ENCODE measurements at places on chromosomes 16 and 17. TPM values are rescaled to one million over a fixed set of nuclear protein-coding genes. Genes with fewer than 3 reads are reported as not detected.

Gene GRAP
- total RNA-seq, result 7.8 TPM

Gene ABAT
- total RNA-seq, result 26.0 TPM

Gene RGS11
- 6.7 TPM for total RNA-seq

Gene TNRC6C
- total RNA-seq, result 27.4 TPM

Gene C1QTNF1
- 45.3 TPM for total RNA-seq

Gene AP2B1
- total RNA-seq, result 162 TPM

Gene HGS
- total RNA-seq, result 137 TPM

Gene TP53TG3D
- total RNA-seq, result 0.63 TPM

DNA sequence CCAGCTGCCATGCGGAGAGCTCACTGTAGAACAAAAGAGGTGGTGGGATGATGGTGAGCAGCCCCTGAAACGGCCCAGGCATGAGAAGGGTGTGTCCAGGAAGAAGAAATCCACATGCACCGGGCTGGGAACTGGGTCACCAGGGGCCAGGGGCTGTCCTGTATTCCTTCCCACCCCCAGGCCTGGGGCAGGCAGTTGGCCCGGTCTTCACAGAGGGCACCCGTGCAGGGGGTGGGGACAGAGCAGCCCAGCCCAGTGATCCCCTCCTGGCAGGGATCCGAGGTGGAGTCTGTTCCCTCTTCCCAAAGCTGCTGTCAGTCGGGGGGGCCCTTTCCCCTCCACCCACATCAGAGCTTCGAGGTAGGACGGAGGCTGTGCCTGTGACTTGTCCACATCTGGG lies 9.2 kb downstream of the HS3ST6 start:
- DNase-seq, result no peak

- no peak for DNase-seq
Measured at GRCh38 chr17:14760212-14760611, 459.3 kb downstream of the HS3ST3B1 start.

GRCh38 chr16:85204242-85205010 lies 92.2 kb upstream of the CIBAR2 start:
- DNase-seq, result no peak

- peak; percentile 20 for DNase-seq
Measured at GRCh38 chr16:11742093-11742535, 543 bp downstream of the TXNDC11 start.

DNA sequence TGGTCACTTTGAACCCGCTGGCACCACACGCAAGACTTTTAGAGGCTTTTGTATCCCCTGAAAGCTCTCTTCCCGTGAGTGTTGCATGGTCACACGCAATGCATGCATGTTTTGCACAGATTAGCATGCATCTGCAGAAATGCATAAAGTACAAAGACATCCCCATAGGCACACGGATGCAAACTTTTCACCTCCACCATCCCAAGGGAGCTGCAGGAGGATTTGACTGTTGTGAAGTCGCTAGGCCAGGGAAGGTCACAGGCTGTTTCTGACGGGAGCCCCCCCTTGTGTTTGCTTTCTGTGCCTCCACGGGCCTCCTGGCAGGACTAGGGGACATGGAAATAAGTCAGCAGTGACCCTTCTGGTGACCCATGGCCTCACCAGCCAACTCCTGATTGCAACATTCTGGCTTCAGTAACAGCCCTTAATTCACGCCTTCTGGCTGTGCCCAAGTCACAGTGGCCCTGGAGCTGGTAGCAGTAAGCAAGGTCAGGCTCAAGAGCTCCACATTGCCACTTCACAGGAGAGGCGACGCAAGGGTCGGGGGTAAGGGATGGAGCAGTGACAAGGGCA lies 45.1 kb downstream of the SOX9 start:
- no peak for DNase-seq

DNA sequence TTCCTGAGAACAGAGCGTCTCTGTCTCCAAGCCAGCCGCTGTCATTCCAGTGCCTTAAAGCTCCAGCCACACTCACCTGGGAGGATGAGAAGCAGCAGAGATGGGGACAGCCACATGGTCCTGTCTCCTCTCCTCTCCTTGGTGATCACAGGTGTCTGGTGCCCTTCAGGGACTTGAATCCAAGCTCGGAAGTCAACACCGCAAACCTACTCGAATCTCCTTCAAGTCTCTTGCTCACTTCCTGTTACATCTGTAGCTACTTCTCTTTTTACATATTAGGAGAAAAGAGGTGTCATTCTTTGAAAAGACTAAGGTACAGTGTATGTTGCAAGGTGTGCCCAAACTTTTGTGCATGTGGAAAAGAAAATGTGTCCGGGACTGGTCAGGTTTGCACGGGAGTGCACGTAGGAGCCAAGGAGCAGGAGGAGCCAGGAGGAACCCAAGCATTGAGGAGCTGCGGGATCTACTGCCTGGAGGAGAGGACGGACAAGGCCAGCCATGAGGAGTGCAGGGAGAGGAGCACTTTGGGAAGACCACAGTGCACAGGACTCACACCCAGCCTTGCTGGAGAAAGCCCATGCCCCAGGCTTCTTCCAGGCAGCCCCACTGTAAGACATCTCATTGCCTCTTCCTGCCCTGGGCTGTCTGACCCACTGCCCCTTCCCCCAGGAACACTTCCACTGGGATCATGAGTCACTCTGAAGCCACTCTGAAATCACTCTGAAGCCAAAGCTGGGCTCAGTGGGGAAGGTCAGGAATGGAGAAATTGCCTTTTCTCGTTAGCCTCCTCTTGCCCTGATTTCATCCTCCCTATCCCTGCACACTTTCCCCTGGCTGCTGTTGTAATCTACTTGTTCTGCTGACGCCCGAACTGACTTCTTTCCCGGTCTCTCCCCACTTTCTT lies at the start of gene CD300LD:
Gene CD300LD, minus strand, starts transcription at position 197 of the 904 bp plus-strand sequence. Its CDS starts 81 bp downstream, at position 116.
- DNase-seq, result no peak

DNA sequence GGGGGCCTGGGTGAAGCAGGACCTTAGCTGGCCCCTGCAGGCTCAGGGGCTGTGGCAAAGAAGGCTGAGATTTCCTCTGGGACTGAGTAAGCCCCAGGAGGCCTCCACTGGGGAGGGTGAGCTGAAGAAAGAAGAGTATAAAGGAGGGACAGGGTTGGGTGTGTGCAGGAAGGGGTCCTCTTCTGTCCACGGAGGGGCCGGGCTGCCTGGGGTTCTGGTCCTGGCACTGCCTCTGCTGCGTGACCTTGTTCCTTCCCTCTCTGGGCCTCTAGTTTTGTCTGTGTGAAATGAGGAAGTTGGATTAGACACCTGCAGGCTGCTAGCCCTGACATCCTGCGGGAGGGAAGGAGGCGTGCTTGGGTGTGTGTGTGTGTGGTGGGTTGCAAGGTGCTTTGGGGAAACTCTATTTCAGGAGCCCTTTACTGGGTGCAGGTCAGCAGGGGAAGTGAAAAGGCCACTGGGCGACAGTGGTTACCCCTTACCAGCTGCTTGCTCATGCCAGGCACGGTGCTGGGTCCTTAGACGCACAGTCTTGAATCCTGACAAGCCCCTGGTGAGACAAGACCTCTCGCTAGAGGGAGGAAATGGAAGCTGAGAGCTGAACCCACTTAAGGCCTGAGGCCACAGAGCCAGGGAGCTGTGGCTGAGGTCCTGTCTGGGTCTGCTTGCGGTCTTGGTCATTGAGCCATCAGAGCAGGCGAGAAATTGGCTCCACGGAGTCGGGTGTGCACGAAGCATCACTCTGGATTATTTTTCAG lies 60.7 kb downstream of the OR1D5 start:
- no peak for DNase-seq

GRCh38 chr17:49146620-49147306 lies 14.2 kb downstream of the B4GALNT2 start:
- no peak for DNase-seq

GRCh38 chr17:869086-869485 lies 86.9 kb downstream of the MRM3 start:
- DNase-seq, result peak; percentile 46

DNA sequence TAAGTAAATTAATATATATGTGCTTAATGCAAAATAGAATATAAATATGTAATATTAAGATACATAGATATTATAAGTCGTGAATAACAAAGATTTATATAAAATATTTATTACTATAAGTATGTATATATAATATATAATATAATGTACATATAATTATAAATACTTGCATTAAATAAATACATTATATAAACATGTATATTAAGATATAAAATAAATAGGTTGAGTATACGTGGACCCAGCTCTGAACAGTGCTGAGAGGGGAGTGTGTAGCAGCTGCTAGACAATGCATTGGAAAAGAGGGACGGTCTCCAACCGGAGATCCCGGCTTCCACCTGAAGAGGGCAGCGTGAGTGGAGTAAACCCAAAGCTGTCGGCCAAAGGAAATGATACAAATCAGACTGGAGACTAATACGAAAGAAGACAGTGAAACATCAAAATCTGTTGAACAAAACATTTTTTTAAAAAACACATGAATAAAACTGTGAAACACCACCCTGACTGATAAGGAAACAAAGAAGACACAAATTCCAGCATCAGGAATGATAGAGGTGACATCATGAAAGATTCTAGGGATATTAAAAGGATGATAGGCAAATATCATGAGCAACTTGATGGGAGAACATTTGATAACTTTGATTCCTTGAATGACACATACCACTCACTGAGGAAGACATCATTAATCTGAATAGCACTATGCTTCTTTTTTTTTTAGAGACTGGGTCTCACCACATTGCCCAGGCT lies 125.4 kb upstream of the CHMP6 start:
- peak; percentile 61 for DNase-seq

GRCh38 chr16:70158261-70158939 lies 15.2 kb upstream of the CLEC18C start:
- DNase-seq, result no peak

- peak; percentile 82 for DNase-seq
Measured at GRCh38 chr16:527015-527903, at the start of gene CAPN15. CAPN15 (plus strand) TSS chr16:527712; CDS start chr16:546839, 19,127 bp downstream.

DNA sequence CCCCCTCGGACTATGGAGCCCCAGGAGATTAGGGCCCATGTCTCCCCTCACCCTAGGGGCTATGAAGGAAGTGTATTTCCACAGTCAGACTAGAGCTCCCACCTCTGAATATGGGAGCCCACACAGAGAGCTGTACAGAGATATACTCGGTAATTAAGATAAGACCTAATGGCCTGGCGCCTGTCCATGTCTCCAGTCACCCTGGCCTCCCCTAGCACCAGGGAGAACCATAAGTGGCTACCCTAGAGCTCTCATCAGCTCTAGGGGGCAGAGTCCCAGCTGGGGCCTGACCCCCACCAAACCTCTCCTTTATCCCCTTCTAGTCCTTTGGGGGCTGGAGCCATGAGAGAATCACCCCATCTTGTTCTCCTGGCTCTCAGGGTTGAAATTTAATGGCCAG lies 2.4 kb downstream of the TMEM101 start:
- DNase-seq, result no peak

DNA sequence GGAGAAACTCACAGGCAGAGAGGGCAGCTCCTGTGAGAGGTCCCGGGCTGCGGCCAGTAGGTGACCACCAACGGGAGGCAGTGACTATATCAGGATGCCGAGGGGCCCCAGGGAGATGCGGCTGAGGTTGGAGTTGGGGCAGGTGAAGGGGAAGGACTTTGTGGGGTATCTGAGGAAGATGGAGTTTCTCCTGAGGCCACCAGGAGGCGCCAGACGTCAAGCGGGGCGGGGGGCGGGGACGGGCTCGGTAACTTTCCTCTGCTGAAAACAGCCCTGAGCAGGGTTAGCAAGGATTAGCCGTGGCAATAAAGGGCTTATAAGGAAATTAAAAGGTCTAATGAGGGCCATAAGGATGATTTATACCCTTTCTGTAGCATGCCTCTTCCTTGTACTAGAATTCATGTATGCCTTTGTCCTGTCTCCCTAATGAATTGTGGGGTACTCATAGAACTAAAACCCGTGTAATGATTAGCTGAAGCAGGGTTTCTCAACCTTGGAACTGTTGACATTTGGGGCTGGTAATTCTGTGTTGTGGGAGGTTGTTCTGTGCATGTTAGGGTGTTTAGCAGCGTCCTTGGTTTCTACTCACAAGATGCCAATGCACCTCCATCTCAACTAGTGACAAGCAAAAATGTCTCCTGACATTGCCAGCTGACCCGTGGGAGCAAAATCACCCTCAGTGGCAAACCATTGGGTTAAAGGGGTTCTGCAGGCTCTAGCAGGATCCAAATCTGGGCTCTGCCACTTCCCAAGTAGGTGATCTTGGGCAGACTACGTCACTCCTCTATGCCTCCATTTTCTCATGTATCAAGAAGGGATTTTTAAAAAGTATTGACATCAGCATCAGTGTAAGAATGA lies 74.8 kb upstream of the GRIN2A start:
- no peak for DNase-seq

DNA sequence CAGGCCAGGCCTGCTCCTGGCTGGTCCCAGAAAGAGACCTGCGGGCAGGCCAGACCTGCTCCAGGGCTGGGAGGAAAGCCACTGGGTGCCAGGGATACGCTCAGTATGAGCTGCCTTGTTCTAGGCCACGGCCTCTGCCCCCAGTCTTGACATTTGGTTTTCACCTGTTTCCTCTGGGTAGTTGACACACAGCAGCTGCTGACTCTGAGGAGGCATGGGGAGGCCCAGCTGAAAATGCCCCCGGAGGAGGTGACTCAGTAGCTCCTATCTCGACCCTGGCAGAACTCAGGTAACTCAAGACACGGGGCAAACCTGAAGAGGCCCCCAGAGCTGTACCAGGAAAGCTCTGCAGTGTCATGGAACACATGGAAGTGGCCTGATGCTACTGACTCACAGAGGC lies 13.9 kb upstream of the ADGRG1 start:
- DNase-seq, result no peak

DNA sequence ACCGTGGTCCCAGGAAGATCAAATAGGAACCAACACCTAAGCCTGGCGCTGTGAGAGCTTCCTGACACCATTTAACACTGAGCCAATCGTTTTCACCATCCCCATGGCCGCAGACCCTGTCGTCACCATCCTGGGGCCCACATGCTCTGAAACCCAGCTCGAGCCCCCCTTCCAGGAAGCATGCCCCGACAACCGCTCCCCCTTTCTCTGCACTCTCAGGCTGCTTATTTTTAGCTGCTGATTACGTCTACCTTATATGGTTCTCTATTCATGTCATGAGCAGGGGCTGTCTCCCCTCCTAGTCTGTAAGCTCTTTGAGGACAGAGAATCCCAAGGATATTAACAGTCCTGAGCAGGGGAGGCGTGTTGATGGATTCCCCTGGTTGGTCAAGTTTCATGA lies 10.5 kb downstream of the SRL start:
- DNase-seq, result no peak

GRCh38 chr16:12553191-12553590 lies 250.5 kb downstream of the CPPED1 start:
- DNase-seq, result no peak

DNA sequence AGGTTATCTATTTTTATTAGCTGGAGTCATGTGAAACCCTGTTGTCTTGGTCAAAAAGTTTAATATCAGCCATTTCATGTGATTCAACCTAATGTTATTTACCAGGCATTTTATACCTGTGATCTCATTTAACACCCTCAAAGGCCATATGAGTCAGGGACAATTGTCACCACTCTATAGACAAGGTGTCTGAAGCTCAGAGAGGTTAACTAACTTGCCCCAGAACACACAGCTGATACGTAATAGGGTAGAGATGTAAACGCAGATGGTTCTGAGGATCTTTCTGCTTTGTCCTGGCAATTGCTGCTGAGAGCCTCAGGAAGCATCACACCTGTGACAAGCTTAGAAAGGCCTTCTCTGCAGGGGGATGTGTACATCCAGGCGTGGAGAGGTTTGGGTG lies 4.9 kb downstream of the CD300A start:
- no peak for DNase-seq
